ENCODE measurements at places on chromosomes 6 and 20.

DNA sequence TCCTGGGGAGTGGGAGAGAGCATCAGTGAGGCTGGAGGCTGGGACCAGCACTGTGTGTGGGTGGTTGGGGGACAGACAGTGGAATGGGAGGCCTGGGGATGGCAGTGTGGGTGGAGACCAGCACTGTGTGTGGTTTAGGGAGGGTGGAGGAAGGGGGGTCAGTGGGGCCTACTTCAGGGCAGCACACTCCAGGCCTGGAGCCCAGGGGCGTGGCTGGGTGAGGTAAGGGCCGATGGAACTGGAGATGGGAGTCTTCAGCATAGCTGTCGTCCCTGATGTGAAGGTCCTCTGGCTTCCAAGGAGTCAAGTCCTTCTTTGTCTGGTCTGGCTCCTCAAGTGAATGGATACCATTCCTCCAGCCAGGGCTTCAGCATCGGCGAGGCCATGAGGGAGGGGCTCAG lies 18.6 kb downstream of the KCNK17 start:
- no peak for DNase-seq

DNA sequence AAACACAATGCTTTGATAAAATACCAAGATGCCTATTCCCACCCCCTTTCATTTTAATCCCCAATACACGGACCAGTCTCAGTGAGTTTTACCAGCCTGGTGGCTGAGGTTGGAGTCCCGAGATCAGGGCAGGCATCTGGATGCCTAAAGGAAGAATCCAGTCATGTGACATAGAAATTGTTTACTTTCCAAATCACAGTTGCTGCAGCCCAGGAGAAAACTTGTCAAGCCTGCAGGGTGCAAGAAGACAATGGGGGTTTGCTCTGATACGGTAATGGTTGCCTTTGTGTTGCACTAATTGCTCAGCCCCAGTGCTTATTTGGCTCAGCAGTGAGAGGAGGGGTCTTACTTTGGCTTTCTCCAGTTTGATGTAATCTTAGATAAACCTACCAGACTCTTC lies 308.5 kb upstream of the POU3F2 start:
- no peak for DNase-seq

GRCh38 chr6:5384276-5384675 lies 123.0 kb downstream of the FARS2 start:
- no peak for DNase-seq

DNA sequence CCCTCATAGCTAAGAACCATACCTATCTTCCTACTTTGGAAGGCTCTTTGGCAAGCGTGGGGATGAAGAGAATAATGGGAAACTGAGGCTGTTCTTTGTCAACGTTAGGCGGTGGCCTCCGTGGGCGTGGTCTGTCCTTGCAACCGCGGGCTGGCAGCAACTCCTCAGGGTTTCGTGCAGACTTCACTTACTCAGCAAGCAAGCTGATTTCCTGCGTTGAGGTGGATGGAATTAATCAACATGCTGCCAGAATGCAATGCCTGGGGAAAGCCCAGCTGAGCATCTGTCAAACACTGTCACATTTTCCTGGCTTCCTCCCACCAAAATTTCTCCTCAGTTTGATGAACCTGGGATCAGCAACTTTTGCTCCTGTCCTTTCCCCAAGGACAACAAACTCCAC lies 9.2 kb upstream of the IL17F start:
- DNase-seq = no peak

GRCh38 chr6:108676555-108676954 lies 115.8 kb downstream of the FOXO3 start:
- no peak for DNase-seq

DNA sequence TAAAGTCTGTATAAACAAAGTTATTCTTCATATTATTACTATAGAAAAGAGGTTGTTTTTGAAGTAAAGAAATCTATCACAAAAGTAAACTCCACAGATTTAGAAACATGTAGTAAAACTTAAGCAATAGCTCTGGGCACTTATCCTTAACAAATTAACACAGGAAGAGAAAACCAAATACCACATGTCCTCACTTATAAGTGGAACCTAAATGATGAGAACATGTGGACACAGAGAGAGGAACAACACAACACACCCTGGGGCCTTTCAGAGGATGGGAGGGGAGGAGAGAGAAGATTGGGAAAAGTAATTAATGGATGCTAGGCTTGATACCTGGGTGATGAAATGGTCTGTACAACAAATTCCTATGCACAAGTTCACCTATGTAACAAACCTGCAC lies 57.2 kb downstream of the C6orf58 start:
- DNase-seq = no peak

GRCh38 chr6:139172567-139172966 lies 37.7 kb downstream of the HECA start:
- DNase-seq = no peak

DNA sequence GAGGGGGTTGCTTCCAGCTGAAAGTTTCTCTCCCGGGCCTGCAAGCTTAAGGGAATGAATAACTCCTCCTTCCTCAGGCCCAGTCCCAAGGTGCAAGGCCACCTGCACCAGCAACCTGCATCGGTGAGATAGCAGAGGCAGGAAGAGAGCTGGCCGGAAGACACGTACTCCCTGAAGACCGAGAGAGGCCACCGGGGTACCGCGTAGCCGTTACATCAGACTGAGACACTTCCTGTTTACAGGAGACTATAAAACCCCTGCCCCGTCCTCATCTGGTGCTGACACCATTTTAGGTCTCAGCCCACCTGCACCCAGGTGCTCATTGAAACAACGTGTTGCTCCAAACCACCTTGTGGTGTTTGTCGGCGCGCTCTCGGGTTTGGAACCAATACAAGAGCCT lies 60.5 kb upstream of the PRND start:
- no peak for DNase-seq

- no peak for DNase-seq
Observed at GRCh38 chr6:41878961-41879405, 16.2 kb downstream of the USP49 start.

Data from NCI-H187 treated with DMSO at 0.1 percent for 48 hours (cell line).